ENCODE measurements at places on chromosomes 2 and 18.

- DNase-seq: no peak
These were observed 750.2 kb downstream of the SLC4A3 start for GRCh38 chr2:220377482-220378155.

DNA sequence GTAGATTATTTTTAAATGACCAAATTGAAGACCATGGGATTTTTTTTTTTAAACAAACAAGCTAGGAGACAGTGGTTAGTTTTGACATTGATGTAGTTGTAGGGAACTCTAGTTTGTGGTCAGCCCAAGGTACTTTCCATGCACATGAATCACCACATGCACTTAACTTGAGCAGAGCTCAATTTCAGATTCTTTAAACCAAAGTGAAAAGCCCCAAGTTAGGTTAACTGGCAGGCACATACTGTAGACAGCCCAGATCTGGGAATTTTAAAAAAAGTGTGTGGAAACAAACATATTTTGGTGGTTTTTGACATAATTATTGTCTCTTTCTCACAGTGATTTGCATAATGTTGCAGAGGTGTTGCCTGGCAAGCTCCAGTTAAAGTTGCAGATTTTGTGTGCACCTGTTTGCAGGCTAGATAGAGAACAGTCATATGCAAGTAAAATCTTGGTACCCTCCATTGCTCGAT lies 88.4 kb downstream of the BCL2L11 start:
- DNase-seq: no peak

DNA sequence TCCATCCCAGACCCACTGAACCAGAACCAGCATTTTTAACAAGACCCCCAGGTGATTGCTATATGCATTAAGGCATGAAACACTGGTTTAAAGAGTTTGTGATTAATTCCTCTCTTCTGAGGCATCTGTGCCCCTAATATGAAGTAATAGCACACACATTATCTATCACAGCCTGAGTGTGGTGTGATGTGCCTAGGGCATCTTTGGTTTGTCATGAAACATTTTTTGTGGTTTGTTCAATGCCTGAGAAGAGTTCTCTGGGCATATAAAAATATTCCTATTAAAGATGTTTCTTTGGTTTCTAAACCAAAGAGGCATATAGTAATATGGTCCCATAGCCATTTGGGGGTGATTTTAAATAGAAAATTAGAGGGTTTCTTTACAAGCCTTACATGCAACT lies 221.7 kb upstream of the SPOPL start:
- DNase-seq: no peak

GRCh38 chr2:118826093-118826492 lies 21.4 kb downstream of the EN1 start:
- no peak for DNase-seq

DNA sequence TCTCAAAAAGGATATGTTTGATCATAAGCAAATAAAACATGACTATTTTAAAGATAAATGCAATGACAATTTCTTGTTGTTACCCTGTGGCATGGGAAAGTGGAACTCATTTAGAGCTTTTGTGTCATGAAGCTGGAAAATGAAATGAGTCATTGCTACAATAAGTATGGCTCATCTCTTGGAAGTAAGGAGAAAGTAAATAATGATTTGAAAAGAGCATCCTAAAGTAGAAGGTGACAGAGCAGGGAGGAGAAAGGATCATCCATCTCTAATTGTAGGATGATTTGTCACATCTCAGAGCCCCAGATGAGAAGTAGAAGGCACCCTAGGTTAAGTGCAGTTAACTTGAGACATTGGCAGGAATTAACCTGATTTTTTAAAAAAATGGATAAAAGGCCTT lies 200.5 kb downstream of the CPS1 start:
- DNase-seq: no peak

- peak; percentile 39 for DNase-seq
These were observed 133.5 kb downstream of the FAM124B start for GRCh38 chr2:224268441-224268840.

- no peak for DNase-seq
These were observed 14.8 kb upstream of the SERTAD2 start for GRCh38 chr2:64668542-64668941.

GRCh38 chr2:144454466-144455287 lies 65.2 kb downstream of the ZEB2 start:
- DNase-seq: no peak

DNA sequence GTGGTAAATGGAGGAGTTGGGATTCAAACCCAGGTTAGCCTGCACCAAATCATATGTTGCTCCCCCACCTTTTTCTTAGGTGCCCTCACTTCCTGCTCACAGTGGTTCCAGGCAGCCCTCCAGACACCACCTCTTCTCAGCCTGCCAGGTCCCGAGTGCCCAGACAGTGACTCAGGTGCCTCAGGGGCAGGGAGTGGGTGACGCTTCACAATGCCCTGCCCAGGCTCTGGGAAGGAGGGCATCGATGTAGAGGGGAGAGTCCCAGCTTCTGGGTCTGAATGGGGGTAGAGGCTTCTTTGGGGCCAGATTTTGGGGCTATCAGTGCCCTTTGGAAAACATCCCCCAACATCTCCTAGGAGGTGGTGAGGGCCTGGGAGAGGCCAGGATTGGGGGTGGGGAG lies 5.2 kb upstream of the DNAJB2 start:
- peak; percentile 92 for DNase-seq

- no peak for DNase-seq
These were observed 51.3 kb upstream of the ODC1 start for GRCh38 chr2:10499275-10499907.

DNA sequence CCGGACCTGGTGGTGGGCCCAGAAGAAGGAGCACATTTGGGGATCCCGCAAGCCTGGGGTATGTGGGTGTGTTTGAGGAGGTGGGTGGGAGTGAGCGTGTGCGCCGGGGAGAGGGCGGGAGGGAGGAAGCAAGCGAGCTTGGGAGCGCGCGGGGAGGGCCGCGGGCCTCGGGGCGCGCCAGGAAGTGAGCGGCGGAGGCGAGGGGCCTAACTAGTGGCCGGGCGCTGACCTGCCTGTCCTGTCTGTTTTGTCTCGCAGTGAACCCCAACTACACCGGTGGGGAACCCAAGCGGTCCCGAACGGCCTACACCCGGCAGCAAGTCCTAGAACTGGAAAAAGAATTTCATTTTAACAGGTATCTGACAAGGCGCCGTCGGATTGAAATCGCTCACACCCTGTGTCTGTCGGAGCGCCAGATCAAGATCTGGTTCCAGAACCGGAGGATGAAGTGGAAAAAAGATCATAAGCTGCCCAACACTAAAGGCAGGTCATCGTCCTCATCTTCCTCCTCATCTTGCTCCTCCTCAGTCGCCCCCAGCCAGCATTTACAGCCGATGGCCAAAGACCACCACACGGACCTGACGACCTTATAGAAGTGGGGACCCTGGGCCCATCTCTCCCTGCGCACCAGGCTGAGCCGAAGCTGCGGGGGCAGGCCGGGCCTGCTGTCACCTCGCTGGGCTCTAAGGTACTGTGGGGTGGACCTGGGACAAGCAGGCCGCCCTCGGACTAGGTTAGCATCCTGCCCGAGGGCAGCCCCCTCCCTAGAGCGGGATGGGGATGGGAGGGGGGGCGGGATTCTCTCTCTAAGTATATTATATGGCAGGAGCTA lies 1.2 kb downstream of the HOXD4 start:
- no peak for DNase-seq

GRCh38 chr2:178306352-178307073 lies 112.2 kb downstream of the OSBPL6 start:
- peak; percentile 28 for DNase-seq

DNA sequence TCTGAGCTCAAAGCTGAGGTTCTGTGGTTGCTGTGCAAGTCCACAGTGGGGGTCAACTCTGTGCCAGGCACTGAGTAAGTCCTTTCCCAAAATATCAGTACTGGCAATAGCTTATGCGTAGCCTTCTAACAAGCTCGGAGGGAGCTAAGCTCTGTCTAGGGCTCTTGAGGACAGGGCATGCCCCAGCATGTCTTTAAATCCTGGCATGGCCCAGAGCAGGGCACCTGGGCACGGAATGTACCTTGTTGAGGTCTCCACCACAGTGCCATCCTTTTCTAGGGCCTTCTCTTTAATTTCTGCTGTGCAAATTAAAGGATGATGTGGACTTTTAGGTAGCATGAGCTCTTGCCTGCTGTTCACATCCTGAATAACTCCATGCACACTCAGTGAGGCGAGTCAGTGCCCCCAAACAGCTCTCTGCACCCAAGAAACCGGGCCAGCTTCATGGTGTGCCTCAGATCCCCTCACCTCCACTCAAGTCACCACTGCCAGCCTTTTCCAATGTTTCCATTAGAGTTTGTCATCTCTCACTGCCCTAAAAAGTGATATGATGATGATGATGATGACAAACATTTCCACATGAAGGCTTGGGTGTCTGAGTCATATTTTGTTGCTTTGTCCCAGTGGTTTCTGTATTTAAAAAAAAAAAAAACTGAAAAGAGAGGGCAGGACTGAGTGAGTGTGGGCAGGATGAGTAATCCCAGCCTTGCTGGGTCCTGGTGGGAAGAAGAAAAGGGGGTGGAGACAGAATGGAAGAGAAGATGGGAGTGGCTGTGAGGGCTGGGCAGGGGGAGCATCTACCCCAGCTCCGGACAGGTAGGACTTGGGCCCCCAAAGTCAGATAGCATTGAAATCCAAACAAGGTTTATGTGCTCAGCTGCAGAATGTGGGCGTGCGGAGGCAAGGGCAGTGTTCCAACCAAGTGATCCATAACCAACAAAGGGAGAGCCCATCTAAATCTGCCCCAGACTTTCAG lies 78.9 kb downstream of the ZBTB7C start:
- DNase-seq: peak; percentile 79

DNA sequence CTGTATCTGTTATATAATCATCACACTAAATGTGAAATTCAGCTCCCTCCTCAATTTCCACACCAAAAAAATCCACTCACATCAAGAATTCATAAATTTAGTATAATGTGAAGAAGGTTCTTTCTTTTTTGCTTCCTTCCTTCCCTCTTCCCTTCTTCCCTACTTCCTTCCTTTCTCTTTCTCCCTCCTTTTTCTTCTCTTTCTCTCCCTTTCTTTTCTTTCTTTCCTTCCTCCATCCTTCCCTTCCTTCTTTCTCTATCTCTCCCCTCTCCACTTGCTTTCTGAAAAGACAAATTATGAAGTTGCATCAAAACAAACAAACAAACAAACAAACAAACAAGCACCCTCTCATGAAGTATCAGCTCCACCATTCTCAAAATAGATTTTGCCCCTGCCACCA lies 290.0 kb downstream of the PDE11A start:
- no peak for DNase-seq

DNA sequence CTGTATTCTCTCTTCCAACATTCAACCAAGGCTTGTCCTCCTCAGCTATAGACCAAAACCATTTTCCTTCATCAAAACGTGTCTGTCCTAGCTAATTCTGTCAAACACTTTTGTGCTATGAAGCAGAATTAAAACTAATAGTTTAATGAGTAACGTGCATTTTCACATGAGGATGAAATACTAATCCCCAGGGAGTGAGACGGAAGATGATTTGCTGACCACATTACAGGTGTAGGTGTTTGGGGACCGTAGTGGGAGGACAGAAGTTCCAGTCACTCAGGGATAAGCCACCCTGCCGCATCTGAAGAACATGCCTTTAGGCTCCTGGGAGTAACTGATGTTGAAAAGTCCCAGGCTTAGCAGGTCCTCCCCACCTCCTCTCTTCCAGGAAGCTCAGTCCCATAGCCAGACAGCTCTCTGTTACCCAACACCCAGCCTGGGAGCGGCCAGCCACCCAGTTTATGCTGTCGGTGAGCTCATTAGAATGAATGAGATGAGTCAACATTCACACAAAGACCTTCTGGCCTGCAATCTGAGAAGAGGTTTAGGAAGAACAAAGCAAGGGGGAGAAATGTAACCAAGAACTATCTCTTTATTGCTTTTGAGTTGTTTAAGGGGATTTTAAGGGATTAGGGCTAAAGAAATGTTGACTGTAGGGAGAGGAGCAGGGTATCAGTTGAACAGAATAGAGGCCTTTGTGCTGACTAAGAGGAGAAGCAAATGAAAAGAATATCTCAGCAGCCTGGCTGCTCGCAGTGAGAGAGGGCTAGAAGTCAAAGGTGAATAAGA lies 122.5 kb downstream of the FOXI3 start:
- DNase-seq: peak; percentile 86

DNA sequence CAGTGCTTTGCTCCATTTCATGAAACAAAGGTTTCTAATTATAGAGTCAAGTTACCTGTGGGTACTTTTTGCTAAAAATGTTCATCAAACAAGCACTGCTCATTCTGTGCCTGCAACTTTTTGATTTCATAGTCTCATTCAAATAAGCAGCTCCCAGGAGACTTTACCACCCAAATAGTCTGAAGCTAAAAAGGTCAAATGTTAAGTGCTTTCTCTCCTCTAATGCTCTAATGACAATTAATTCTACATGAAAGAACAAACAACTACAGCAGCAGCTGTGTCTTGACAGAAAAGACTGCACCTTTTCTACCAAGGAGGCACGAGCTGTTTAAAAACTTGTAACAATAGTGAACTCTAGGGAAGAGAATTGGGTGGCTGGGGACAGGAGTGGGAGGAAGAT lies 65.3 kb downstream of the CCDC93 start:
- DNase-seq: no peak
